ENCODE measurements at places on chromosomes 1 and 21.
A peak's percentile ranks its signal among the peaks of the same experiment; 100 is the strongest.

GRCh38 chr1:195236991-195237889 is 1371.0 kb downstream of the KCNT2 start:
- no peak for DNase-seq

- no peak for DNase-seq
Observed at GRCh38 chr1:193438771-193439170, 252.4 kb upstream of the B3GALT2 start.

DNA sequence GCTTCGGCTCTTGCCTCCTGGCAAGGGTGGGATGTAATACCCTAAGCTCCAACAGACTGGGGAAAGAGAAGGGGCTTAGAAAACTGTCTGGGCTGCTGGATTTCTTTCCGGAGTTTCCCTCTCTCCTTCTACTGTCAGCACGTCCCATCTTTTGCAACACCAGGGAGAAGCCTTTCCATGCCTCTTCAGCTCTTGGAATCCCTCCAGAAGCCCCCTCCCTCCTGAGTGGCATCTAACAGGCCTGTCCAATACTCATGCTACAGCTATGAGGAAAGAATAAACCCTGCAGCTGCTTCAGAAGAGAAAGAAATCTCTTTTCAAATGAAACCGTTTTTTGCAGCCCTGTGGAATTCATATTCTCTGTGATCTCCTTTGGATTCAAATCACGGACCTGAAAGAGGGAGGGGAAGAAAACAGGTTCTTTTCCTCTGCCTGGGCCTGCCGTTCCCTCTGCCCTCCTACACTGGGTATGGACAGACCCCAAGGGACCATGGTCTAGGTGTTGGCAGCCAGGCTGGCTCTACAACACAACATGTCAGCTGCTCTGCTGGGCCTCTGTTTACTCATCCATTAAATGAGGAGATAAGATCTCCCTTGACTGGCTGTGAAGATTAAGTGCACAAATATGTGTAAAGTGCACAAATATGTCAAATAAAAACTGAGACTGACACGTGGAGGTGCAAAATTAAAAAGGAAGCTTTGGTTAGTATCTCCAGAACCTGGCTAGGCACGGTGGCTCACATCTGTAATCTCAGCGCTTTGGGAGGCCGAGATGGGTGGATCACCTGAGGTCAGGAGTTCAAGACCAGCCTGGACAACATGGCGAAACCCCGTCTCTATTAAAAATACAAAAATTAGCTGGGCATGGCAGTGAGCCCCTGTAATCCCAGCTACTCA is 6.0 kb upstream of the CAPN2 start:
- DNase-seq = peak; percentile 62

GRCh38 chr1:77951328-77951727 is 27.5 kb downstream of the FUBP1 start:
- no peak for DNase-seq

DNA sequence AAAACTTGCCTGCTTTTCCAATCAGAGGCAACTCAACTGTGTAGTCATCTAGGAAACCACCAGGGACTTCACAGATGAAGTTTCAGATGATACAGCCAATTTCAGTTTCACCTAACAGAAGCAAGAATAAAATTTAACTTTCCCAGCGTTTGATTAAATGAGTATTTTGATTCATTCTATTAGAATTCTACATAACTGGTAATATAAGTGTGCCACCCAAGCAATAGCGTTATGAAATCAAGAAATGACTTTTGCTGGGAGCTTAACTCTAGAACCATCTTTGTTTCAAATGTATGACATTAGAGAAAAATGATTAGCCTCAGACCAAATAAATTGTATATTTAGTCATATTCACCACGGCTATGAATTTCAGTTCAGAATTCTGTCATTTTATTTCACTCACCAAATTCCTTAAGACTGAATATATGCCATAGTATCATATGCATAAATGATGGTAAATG is 239.3 kb downstream of the NRIP1 start:
- no peak for DNase-seq

DNA sequence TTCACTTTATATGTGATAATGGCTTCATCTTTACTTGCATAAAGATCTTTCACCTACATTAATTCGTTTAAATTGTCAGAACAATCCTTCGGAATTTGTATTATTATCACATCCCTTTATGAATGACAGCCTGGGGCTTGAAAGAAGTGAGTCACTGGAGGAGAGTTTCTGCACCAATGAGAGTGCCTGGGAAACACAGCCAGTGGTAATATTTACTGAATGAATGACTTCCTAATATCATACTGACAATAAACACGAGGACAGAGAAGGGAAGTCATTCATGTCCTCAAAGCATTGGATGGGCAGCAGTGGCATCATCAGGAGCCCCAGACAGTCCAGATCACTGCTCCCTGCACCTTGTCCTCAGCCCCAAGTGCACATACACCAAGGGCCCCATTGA is 40.7 kb upstream of the PDE4B start:
- no peak for DNase-seq

- no peak for DNase-seq
Observed at GRCh38 chr1:228085287-228085951, 2.9 kb downstream of the ARF1 start.

DNA sequence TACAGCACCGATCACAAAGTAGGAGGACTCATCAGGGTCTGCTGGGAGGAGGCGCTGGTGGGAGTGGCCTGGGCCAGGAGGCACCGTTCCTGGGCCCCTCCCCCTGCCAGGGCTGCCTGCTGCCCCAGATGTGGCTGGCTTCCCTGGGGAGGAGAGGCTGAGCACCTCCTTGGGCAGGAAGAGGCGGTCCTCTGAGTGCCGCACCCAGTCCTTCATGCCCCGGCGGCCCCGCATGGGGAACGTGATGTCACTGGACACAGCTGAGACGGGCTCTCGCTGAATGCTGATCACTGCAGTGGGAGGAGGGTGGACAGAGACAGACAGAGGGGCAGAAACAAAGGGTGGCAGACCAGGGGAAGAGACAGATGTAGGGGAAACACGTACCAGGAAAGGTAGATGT is 24.8 kb downstream of the ADGRB2 start:
- no peak for DNase-seq

GRCh38 chr1:39085174-39085573 is 59.0 kb downstream of the NDUFS5 start:
- DNase-seq = no peak

DNA sequence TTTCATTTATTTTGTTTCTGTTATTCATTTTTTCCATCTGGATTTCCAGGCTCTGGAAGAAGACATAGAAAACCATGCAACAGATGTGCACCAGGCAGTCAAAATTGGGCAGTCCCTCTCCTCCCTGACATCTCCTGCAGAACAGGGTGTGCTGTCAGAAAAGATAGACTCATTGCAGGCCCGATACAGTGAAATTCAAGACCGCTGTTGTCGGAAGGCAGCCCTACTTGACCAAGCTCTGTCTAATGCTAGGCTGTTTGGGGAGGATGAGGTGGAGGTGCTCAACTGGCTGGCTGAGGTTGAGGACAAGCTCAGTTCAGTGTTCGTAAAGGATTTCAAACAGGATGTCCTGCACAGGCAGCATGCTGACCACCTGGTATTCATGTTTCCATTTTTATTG is 63.5 kb upstream of the BMP8A start:
- DNase-seq = no peak

DNA sequence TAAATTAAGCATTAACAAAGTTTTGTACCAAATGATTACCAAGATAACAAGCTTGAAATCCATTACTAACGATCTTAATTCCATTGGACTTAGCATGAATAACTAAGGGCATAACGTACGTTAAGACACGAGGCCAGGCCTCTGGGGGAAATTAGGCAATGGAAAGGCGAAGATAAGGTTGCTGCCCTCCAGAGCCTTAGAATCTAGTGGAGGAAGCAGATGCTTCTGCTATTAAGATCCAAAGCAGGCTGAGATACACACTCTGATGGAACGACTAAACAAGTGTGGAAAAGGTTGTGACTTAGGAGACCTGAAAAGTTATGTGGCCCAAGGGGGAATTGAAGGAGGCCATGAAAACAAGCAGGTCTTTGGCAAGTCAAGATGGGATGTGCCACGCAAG is 6.0 kb downstream of the AKNAD1 start:
- DNase-seq = no peak

DNA sequence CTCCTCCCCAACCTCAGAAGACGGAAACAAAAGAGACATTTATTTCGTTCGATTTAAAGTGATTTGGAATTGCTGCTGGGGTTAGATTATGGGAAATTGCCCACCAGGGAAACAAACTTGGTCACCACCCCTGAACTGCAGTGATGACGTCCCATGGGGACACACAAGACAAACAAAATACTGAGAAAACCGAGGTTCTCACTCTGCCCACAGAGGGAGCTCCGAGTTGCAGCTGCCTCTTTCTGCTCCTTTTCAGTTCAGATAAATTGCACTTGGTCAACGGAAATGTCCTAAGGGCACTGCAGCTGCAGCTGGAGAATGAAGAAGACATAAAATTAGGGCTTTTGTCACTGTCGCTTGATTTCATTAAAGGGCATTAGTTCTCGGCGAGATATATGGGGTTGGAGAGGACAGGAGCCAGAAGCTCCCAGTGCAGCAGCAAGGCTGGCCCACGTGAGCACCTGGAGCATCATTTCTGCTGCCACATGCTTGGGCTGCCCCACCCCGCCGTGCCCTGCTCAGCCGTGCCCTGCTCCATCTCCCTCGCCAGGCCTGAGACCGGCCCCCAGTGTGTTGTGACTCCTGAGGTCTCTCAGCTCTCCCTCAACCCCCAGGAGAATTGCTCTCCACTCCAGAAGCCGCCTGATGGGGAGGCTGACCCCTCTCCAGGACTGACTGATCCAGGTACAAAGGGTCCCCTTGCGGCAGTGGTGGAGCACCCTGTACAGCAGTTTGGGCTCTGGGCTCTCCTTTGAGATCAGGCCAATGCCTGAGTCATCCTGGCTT is 231.7 kb upstream of the AJAP1 start:
- DNase-seq = no peak

- DNase-seq = no peak
Observed at GRCh38 chr1:173208146-173208545, 1.0 kb upstream of the TNFSF4 start.

DNA sequence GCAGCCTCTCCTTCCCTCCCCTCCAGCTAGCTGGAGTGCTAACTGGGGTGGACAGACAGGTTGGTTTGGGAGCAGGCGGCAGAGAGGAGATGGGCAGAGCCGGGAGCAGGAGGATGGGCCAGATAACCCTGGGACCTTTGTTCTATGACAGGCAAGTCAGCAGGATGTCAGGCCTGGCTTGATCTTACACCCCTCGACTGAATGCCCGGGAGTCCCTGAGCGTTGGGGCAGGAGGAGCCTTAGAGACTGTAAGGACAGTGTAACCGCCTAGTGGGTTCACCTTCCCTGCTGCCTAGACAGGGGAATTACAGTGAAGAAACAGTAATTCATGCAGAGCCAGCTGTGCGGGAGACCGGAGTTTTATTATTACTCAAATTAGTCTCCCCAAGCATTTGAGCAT is 60.2 kb downstream of the MDM4 start:
- DNase-seq = no peak

DNA sequence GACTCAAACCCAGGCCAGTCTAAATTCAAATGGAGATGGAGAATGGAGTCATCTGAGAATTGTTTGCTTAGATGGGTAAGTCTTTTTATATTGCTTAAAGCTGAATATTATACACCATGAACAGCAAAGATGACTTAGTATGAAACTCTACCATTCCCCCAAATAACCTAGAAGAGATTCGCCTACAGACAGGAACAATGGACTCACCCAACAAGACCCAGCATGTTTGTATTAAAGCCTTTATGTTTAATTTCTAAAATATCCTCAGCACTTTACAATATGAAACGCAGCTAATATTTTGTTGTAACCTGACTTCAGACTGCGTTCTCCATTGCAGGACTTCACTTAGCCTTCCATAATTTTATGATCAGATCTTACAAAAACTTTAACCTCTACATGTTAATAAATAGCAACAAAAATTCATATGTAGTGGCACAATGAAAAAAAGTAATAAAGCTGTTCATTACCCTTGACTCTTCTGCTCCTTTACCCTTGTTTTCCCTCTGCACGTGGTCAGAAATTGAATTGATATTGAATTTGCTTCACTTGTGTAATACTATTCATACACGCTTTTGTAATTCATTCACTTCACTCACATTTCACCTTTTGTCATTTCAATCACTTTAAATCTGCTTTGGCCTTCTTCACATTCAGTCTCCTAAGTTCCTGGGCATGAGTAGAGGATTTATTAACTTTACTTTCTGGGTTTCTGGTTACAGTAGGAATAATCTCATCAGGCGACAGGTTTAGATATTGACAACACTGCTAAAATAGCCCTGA is 177.3 kb upstream of the PTBP2 start:
- DNase-seq = no peak

GRCh38 chr1:93960641-93961147 is 51.5 kb upstream of the GCLM start:
- DNase-seq = no peak

DNA sequence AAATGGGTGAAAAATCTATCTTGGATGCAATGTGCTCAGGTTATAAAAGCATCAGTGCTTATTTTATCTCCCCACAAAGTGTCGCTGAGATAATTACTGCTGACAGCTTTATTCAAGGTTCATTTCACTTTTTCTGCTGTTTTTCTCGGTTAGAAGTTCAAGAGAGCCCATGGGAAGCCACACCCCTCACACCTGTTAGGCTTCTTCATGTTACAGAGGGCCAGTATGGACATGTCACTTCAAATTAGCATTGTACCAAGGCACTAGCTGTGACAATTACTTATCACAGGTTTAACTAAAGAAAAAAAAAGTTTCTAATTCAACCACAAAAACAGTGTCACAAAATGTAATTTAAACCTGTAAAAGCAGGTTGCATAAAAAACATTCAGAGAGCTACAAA is 187.3 kb upstream of the DMRTA2 start:
- DNase-seq = no peak

DNA sequence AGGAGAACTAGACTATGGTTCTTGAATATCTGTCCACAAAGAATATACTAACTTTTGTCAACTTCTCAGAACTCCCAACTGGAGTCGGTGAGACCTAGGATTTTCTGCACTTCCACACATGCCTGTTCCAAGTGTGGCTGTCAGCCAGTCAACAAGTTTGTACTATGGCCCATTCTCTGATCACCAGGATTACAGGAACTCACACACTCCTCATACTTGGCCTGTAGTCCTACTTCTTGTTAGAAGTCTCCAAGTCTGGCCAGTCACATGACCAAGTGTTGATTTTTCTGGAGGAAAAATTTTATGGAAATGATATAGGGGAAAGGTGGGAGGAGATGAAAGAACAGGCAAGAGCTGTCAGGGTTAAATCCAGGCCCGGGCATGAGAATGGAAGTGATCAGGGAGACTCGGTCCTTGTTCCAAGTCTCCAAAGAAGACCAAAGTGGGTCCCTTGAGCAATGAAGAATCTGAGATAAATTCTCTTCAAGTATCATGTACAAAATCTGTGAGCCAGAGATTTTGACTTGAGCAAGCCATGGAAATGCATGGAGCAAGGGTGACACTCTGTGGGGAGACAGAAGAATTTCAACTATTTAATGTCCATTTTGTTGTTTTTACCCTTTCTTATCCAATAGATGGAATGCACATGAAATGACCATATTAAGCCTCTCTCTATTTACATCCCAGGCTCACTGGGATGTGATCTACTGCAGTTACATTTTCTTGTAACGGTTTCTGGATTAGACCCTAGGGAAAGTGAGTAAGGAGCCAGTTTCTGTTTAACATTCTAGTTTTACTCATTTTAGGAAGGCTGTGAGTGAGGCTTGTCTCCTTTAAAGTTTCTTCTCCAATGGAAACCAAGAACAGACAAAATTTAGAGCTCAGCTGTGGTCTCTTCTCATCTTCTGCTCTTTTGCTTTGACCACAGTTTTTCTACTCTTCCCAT is 320.9 kb downstream of the ASTN1 start:
- DNase-seq = peak; percentile 17

All from uterus (tissue), 4 donors.